ENCODE measurements at places on chromosomes 3 and 15.

- DNase-seq = no peak
Observed at GRCh38 chr3:101512396-101512645, 691 bp downstream of the SENP7 start.

DNA sequence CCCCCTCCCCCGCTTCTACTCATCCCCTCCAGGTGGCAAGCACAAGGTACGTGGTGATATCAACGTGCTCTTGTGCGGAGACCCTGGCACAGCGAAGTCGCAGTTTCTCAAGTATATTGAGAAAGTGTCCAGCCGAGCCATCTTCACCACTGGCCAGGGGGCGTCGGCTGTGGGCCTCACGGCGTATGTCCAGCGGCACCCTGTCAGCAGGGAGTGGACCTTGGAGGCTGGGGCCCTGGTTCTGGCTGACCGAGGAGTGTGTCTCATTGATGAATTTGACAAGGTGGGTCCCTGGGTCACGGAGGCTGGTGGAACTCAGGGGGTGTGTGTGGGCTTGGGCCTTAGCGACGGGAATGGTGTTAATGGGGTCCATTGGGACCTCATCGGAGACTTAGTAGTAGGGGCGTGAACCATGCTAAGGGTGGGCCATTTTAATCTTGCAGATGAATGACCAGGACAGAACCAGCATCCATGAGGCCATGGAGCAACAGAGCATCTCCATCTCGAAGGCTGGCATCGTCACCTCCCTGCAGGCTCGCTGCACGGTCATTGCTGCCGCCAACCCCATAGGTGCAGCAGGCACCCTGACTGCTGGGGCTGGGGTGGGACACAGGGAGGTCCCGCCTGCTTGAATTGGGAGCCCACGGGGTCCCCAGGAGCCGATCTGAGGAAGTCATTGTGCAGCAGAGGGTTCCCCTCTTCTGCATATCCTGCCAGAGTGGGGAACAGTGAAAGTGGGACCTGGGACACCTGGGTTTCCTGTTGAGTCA lies 12.0 kb upstream of the PODXL2 start:
- DNase-seq = no peak

- peak; percentile 21 for DNase-seq
Observed at GRCh38 chr3:112615989-112616731, 24.8 kb downstream of the CCDC80 start.

GRCh38 chr3:31947671-31948091 lies 33.4 kb downstream of the OSBPL10 start:
- DNase-seq = no peak

DNA sequence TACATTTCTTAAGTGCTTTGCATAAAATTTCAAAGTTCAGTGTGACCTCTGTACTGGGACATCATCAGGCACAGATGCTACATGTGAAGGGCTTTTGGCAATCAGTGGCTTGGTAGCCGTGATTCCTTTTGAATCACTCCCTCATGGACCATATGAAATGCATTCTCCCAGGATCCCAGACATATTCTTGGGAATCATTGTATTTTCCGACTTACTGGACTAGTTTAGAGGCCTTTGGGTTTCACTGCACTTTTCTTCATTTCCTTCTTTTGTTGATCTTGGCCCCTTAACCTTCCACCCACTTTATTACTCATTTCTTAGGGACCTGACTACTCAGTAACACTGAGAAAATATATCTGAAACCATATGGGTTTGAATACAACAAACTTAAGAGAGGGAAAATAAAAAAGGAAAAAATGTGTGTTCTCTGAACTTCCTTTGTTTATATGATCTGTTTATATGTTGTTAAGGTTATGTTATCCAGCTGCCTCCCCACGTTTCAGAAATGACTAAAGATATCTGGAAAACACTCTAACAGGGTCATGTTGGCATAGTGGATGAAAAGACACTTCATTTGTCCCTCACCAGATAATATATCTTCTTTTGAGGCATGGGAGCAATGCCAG lies 35.1 kb downstream of the HMG20A start:
- DNase-seq = no peak
